NCI-H187 treated with DMSO at 0.1 percent for 48 hours (cell line): ENCODE measurements at places on chromosomes 6 and 20.

GRCh38 chr6:21284166-21284565, 309.4 kb upstream of the SOX4 start:
- no peak for DNase-seq

GRCh38 chr6:136411025-136411325, 121.3 kb upstream of the BCLAF1 start:
- DNase-seq, result no peak

DNA sequence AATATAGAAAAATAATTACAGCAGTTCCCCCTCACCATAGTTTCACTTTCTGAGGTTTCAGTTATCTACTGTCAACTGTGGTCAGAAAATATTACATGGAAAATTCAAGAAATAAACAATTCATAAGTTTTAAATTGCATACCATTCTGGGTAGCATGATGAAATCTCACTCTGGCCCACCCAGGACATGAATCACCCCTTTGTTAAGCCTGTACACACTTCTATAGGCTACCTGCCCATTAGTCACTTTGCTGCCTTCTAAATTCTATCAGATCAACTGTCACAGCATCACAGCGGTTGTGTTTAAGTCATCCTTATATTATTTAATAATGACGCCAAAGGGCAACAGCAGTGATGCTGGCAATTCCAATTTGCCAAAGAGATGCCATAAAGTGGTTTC, 140.3 kb upstream of the RUNX2 start:
- DNase-seq, result no peak

- no peak for DNase-seq
Measured at GRCh38 chr20:49579195-49579594, 11.3 kb upstream of the PTGIS start.

- no peak for DNase-seq
Measured at GRCh38 chr6:167711768-167712730, 114.7 kb upstream of the AFDN start.

GRCh38 chr6:158312672-158313397, 570 bp downstream of the TULP4 start:
- DNase-seq, result no peak

GRCh38 chr6:160007611-160008010, 38.7 kb downstream of the IGF2R start:
- no peak for DNase-seq
